ENCODE measurements at places on chromosomes 3 and 15.

DNA sequence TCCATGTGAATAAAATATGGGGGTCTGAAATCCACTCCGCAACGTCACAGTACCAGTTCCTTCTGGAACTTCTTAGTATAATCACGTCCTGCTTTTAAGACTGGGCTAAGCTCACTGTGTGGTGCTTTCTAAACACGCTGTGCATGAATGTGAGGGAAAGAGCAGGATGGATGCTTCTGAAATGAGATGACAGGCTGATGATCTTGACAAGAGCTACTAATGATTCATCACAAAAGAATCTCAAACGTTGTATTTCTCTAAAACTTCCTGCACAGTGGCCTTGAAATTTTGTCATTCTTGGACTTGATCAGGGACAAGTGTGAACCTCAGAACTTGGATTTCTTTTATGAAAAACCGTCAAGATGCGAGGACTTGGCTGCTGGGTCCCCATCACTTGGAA lies 221.4 kb downstream of the CADPS start:
- DNase-seq = no peak

DNA sequence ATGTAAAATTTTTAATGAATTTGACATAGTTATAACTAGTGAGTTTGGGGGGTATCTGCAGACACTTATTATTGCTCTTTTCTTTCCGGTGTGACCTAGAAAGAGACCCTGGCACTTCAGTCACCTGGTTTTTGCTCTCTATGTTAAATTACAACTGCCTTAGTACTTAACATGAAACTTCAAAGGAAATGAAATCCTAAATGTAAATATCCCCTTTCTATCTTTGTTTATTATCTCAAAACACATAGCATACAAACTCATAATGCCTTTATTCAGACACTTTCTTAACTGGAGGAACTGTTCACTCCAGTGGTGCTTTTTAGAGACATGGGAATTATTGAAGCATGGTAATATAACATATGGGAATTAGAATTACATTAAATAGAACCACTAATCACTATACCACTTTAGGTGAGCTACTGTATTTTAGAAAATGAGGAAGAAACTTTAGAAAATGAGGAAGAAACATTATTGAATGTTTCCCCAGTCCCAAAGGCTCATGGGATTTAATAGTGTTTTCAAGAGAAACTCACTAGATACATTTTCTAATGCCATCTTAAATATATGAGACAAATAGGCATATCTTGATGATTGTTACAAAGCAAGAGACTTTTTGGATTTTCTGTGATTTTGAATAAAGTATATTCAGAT lies 119.5 kb upstream of the MLF1 start:
- DNase-seq = no peak

DNA sequence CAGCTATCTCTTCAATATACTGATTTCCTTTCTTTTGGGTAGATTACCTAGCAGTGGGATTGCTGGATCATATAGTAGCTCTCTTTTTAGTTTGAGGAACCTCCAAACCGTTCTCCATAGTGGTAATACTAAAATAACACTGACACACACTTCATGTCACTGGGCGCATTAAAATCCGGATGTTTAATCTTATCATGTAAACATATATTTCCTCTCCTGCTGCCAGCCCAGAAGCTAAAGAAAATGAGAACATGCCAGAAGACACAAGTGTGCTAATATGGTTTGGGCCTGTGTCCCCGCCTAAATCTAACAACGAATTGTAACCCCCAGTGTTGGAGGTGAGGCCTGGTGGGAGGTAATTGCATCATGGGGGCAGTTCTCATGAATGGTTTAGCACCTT lies 23.6 kb upstream of the KCNMB2 start:
- DNase-seq = no peak

DNA sequence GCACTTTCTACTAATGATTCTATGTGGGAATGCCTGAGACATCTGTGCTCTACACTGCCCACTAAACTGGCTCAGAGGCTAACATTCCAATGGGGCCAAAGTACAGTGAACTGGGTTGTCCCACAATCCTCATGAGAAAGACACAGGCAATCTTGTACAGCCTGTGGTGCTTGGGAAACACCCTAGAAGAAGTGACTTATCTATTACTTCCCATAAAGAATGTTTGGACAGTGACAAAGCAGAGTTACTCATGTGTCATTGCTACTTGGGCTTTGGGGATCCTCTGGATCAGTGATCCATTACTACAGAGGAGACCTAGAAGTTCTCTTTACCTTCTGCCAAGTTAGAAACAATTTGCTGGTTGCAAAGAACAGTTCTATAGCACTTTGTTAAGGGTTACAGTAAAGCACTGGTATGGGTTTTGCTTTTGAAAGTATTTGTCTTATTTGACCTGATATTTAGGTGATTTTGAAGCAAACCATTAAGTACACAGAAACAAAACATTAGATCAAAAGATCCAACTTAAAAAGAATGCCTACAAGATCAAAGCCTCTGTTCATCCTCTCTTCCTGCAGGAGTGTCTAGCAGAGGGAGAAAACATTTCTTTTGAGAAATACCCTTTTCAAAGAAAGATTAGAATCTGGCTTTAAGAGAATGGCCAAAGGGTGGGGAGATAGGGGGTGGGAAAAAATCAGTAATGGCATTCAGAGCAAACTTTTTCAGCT lies 75.8 kb downstream of the CTNNB1 start:
- DNase-seq = no peak

DNA sequence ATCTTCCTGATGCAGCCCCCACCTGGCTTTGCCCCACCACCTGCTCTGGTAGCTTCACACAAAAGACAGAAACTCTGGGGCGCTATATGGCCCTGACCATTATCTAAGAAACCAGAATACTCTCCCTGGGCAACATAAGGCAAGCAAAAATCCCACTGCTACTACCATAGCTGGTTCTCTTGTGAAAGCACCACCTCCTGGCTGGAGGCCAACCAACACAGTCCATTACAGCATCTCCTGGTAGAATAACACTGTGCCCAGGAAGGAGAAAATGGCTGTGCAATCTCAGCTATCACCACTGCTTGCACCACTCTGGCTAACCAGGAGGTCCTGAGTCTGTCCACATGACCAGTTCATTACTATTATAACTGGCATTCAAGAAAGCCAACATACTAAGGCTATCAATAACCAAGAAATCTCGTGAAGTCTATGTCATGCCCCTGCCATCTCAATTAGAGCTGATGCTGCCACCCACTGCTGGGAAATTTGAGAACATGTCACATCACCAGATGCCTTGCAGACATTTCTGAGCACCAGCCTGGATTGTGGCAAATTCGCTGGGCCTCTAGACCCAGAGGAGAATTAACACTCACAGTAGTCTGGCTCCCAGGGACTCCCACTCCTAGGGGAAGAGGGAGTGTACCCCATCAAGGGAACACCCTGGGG lies 1114.8 kb downstream of the ROBO2 start:
- DNase-seq = no peak

DNA sequence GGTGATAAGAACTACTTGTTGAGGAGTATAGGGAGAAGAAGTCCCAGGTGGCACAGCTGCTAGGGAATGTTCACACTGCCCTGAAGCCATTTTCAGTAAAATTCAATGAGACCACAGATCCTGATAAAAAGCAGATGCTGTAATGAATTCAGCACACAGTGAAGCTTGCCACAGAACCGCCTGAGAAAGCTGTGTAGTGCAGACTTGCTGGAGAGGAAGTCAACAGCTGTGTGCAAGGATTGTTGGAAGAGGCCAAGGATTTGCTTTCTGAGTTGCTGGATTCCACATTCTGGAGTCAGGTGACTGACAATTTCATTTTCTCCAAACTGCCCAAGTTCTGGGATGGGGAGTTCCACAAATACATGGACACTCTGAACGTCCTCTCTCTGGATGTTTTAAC lies 70.9 kb downstream of the ANP32A start:
- no peak for DNase-seq

- DNase-seq = no peak
Observed at GRCh38 chr15:80474224-80475215, 70.3 kb downstream of the ARNT2 start.

DNA sequence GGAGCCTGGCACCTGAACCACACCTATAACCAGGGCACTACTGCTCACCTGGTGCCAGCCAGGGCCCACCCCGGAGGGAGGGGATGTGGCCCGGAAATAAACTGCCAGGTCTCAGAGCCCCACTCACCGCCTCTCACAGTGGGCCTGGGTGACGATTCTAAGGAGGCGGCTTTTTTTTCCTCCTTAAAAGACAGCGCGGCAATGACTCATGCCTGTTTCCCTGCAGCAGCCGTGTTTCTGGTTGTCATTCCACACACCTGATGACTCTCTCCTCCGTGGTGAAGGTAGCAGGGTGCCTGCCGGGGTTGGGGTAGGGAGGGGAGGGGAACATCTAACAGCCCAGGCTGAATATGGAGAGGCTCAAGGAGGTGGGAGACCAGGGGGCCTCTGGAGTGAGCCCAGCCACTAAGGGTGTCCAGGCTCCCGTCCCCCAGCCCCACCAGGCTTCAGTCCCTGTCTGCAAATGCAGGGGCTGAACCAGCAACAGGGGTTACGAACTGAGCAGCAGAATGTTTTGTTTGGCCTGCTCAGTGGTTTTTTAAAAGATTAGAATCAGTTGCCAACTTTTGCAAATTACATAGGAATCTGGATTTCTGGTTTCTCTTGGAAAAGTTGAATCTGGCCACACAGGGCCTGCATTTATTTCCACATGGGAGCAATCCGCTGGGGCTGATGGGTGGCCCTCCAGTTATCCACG lies 127.3 kb upstream of the LINGO1 start:
- no peak for DNase-seq

GRCh38 chr15:93932164-93932776 lies 299.1 kb upstream of the MCTP2 start:
- no peak for DNase-seq

DNA sequence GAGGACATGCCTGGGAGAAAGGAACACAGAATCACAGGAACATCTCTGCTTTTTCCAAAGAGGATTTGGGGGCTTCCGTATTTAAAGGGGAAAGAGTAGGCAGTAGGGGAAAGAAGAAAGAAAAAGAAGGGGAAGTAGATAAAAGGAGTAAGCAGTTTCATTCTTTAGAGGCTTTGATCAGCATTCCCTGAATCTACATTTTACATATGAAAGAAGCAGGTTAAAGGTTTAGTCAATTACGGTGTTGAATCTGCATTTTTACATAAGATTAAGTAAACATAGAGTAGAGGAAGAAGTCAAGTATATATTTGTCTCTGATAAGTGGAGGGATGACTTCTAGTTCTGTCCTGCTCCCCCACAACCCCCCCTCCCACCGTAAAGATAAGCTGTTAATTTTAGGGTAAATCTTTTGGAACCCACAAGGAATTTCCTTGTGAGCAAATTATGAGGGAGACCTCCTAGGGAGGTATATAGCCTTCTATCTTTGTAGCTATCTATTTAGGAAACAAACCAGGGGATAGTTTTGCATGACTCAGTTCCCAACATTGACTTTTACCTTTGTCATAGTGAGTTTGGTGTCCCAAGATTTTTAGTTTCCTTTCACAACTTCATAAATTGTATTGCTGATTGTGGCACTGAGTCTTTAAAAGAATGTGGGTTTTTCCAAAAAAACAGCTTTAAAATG lies 8.7 kb upstream of the P2RY12 start:
- no peak for DNase-seq

- DNase-seq = no peak
Observed at GRCh38 chr15:87570206-87570605, 686.3 kb downstream of the NTRK3 start.

GRCh38 chr15:96038650-96039049 lies 291.9 kb upstream of the NR2F2 start:
- no peak for DNase-seq

GRCh38 chr15:77650265-77650664 lies 17.6 kb upstream of the LINGO1 start:
- DNase-seq = no peak

DNA sequence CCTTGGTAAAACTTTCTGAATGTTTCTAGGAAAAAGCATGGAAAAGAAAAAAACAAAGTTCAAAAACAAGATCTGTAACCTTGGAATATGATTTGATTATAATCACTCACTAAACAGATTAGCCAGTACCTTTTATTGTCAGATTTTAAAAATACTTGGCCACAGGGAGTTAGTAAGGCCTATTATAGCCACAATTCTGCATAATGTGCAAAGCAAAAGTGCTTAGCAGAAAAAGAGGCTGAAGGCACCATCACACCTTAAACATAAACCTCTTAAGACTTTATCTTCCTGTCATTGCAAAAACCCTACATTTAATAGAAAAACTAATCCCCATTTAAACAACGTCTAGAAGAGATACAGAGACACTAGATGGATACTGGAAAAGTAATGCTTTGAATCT lies 41.8 kb downstream of the CHSY1 start:
- no peak for DNase-seq

GRCh38 chr15:73866881-73867410 lies 6.4 kb upstream of the TBC1D21 start:
- DNase-seq = no peak

DNA sequence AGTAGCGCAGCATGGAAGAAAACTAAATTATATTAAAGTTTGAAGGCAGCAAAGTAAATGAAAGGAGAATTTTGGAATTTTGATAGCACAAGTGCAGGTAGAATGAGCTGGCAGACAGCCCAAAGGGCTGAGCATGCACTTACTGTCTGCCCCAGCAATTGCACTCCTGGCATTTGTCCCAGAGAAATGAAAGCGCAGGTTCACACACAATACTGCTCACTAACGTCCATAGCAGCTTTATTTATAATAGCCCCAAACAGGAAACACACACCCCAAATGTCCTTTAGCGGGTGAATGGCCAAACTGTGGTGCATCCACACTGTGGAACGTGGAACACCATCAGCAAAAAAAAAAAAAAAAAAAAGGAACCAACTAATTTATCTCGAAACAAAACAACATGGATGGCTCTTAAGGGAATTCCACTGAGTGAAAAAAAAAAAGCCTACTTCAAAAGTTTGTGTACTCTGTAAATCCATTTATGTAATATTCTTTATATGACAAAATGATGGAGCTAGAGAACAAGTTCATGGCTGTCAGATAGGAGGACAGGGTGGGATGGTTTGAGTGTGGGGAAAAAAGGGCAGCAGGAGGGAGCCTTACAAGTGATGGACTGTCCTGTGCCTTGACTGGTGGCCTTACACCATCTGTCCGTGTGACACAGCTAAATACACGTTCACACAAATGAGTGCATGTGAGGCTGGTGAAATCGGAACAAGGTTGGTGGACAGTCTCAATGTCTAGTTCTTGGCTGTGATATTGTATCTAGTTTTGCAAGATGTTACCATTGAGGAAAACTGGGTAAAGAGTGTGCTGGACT lies 6.0 kb upstream of the TM2D3 start:
- no peak for DNase-seq

DNA sequence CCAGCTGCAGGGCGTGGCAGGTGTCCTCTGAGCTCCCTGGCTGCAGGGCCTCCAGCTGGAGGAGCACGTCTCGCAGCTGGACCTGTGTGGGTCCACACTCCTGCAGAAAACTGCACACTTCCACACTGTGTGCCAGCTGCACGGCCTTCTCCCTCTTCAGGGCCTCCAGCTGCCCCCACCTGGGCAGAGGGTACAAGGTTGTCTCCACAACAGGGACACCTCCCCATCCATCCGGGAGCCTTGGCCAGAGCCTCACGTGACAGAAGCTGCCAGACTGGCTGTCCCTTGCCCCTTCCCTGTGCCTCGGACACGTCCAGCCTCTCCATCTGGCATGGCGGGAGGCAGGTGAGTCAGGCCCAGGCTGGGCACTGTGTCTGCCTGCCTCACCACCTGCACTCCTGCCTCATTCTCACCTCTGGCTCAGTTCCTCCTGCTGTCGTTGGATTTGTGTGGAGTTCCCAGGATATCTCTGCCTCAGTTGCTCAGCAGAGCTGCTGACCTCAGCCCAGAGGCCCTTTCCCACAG lies 14.5 kb downstream of the SPTBN5 start:
- DNase-seq = no peak

- DNase-seq = no peak
Observed at GRCh38 chr15:80487839-80488390, 83.7 kb downstream of the ARNT2 start.
